ENCODE measurements at places on chromosomes 7 and 10.

- no peak for DNase-seq
Measured at GRCh38 chr10:86217371-86218080, 149.1 kb downstream of the GRID1 start.

DNA sequence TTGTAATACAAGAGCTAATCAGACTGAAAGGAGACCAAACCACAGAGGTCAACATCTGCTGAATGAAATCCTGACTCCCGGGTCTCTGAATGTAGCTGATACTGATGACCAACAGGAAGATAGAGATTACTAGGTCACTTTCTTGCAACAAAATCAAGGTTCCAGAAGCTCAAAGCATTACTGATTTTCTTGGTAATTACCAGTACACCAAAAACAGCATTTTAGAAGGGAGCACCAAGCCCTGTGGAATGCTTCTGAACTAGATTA is 177.7 kb downstream of the SLC25A13 start:
- no peak for DNase-seq

GRCh38 chr10:77530011-77530410 is 107.6 kb downstream of the KCNMA1 start:
- no peak for DNase-seq

- no peak for DNase-seq
Measured at GRCh38 chr10:59524348-59524747, 162.0 kb upstream of the FAM13C start.

- DNase-seq, result no peak
Measured at GRCh38 chr7:106185719-106186118, 73.6 kb upstream of the SYPL1 start.

DNA sequence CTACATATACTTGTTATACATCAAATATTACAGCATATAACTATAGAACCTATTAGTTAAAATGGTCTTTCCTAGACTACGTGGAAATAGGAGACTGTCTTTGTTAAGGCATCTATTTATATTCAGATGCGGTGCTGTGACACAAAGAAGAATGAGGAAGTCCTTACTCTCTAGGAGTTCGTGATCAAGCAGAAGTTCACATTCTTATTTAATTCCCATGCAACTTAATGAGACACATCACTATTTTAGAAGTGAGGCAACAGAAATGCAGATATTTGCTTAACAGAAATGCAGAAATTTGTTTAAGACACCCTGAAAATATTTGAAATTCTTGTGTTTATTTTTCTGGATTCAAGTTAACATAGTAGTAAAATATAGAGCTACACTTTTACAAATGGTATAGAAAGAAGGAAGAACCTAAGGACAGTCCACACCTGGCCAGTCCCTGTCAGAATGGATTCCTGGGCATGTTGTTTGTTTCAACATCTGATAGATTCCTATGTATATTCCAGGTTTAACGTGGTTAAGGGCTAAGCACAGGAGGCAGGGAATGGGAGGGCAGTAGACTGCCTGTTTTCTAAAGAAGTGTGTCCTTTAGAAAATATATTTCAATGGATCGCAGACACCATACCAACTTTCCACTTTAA is 70.6 kb upstream of the NXPH1 start:
- DNase-seq, result no peak

DNA sequence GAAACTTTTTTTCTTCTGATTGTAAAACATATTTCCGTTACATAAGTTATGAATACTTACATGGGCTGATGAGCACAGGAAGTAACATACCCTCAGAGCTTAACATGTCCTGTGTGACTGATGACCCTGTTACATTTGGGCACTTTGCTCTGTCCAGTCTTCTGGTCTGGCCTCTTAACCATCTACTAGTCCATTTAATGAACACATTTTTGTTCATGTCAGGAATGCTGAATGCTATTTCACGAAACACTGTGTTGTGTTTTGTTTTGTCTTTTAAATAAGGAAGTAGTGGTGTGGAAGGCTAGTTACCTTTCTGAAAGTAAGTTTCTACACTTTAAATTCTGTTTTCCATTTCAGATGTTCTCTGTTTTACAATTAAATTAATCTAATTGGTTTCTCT is 77.7 kb downstream of the RBM33 start:
- no peak for DNase-seq

Data from activated CD4-positive, alpha-beta T cell treated with anti-CD3 and anti-CD28 coated beads, Interleukin-2, Interleukin-4, amounts not matched to agents 100 ng/mL and 50 ng/mL, durations not matched to agents 16 hours and 8 hours (primary cell).